ENCODE measurements at places on chromosomes 2 and 18.

GRCh38 chr2:23381084-23381483, 3.9 kb upstream of the KLHL29 start:
- DNase-seq: no peak

GRCh38 chr2:18432999-18433398, 127.5 kb downstream of the RDH14 start:
- DNase-seq: no peak

GRCh38 chr2:105744909-105745853, at the start of gene NCK2:
Gene NCK2, plus strand, starts transcription at chr2:105744912. Its CDS starts 110,152 bp downstream, at chr2:105855064.
- DNase-seq: no peak

GRCh38 chr2:47026748-47027534, 111.3 kb upstream of the MCFD2 start:
- DNase-seq: no peak

DNA sequence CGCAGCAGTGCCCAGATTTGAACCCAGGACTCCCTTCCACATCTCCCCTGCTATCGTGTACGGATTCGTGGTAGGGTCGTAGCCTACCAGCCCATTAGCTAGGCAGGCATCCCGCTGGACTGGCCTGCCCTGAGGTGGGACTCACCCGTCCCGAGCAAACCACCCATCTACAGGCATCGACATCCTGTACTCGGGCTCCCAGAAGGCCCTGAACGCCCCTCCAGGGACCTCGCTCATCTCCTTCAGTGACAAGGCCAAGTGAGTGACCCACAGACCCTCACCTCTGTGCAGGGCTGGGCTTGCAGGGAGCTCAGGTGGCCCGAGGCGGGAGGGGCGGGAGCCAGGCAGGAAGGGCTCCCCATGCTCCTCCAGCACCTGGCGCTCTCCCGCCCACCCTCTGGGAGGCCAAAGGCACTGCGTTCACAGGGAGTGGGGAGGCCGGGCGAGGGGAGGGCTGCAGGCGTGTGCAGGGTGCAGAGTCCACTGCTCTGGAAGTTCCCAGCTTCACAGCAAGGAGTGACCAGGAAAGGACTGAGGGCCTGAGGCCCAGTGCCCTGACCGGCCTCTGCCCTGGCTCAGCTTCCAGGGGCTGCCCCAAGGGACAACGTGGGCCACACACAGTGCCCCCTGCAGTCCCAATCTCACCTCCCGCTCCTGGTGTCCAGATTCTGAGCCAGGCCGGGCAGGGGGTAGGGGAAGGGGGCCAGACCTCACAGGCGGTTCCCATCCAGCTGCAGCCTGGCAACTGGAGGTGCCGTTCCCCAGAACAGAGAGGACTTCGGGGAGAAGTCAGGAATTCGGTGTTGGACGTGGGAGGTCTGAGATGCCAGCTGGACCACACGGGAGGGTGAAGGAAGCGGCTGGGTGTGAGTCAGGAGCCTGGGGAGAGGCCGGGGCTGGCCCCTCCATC, 5.4 kb downstream of the AGXT start:
- no peak for DNase-seq

- no peak for DNase-seq
Observed at GRCh38 chr2:235406430-235406829, 87.4 kb upstream of the AGAP1 start.

- no peak for DNase-seq
Observed at GRCh38 chr2:102126660-102127059, 15.9 kb upstream of the IL1R1 start.

- no peak for DNase-seq
Observed at GRCh38 chr18:68640861-68641260, 74.0 kb downstream of the TMX3 start.

DNA sequence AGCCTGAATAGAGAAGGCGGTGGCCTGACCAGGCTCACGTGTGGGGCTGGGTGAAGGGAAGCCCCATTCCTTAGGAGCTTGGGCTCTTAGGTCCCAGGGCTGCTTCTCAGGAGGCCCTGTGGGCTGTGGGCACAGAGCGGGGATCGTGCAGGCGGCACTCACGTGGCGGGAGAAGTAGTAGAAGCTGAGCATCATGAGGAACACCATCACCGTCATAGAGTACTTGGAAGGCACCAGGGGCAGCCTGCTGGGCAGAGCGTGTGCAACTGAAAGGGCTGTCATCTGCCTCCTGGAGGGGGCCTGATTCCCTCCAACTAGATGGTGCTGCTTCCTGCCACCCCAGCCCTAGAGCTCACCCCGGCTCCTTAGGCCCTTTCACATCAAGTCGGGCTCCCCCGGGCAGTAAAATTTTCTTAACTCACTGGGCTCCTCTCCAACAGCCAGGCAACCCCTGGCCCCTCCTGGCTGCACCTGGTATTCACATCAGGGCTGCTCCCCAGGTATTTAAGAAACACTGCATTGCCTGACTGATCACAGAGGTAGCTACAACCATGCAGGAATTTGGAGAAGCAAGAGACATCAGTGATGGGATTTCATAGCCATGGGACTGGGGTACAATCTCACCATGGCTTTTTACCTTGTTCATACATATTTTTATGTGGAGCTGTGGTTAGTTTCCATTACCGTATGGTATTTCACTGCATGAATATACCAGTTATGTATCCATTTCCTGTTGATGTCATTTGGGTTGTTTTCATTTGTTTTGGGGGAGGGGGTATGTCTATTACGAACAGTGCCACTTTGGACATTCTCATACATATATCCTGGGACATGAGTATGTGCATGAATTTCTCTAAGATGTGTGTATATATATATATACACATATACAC, 32.9 kb downstream of the CENPO start:
- no peak for DNase-seq

DNA sequence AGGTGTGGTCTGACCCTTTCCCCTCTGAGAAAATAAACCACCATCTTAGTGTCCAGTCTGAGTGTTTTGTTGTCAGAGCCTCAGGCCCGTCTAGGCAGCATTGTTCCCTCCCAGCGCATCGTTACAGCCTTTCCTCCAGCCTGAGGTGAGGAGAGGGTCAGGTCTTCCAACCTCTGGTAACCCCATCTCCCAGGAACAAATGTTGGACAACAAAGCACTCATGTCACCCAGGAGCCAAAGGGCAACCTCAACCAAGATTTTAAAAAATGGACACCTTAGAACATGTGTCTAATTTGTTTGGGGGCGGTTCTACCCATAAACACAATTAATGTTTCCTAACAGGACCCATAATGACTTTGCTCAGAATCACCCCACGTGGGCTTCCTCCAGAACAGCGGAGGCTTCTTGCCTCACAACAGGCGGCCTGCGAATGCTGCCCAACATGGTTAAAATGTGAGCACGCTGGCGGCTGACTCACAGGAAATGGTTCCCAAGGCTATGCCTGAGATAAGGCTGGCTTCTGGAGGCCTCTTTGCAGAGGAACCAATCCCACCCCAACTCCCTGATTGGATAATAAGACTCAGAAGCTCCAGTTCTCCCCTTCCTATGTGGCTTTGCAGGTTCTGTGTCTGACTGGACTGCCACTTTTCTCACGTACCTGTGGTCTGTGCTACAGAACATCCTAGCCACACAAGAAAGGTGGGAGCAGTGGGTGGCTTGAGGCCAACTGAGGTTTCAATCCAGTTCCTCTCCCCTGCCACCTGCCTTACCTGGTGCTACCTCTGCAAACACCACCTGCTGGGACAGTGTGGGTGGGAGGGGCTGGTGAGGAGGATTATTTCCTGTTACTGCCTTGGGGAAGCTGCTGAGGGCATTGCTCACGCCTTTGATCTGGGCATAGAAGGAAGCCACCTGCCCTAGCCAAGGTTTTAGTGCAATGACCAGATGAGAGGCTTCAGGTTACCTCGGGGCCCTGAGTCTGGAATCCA, 108.8 kb downstream of the B3GNT2 start:
- DNase-seq: no peak

- DNase-seq: peak; percentile 92
Observed at GRCh38 chr18:77062518-77063003, 70.0 kb downstream of the MBP start.

DNA sequence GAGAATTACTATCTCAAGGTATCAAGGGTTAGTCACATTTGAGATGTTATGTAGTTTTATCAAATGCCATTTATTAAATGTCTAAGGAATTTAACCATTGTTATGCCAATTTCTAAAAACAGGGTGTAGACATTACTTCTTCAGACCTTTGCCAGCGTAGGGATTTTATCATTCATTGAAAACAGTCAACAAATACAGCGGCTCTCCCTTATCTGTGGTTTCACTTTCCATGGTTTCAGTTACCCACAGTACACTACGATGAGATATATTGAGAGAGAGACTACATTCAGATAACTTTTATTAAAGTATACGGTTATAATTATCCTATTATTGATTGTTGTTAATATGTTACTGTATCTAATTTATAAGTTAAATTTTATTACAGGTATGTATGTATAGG, 234.7 kb downstream of the TMX3 start:
- no peak for DNase-seq

DNA sequence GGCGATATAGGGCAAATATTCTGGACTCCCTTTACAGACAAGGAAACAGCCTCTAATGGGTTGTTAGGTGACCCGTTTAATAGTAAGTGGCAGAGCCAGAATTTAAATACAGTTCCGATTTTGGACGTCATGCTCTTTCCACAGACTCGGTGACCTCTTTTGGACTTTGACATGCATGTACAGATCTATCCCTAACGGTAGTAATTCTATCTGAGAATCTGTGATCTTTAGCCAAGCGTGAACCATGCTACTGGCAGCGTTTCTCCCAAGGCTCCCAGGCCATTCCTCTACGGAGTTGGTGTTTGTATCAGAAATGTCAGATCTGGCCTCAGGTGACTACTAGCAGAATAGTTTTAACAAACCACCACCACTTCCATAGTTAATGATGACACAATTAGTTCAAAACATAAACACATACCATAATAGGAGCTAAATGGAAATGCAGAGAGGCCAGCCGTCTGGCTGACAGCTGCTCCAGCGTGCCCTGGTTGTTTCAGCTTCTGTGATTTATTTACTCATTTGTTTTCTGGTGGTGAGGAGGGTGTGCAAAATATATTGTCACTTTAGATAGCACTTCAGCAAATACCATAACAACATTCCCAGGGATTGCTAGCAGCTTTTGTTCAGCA, 304.6 kb upstream of the LYPD1 start:
- no peak for DNase-seq

GRCh38 chr2:9941196-9941995, 10.1 kb upstream of the GRHL1 start:
- no peak for DNase-seq

DNA sequence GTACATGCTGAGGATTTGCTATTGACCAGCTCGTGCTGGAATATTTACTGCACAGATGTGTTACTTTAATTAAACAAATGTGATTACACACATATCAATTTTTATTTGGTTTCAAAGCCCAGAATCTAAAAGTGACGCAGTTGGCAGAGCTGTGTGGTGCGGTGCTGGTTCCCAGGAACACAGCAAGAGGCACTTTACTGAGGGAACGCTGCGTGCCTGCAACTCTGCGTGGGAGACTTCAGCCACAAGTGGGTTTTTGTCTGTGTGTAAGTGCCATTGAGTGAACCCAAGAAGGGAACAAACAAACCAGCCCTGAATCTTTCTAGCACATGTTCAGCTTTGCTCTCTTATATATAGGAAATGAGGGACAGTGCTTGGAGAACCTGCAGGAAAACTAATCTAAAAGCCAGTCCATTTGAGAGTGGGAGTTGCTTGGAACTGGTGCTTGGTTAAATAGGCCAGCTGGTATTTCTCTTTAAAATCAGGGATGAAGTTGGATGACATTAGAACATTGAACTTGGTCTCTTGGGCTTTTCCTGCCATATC, 196.6 kb upstream of the CELF4 start:
- no peak for DNase-seq

DNA sequence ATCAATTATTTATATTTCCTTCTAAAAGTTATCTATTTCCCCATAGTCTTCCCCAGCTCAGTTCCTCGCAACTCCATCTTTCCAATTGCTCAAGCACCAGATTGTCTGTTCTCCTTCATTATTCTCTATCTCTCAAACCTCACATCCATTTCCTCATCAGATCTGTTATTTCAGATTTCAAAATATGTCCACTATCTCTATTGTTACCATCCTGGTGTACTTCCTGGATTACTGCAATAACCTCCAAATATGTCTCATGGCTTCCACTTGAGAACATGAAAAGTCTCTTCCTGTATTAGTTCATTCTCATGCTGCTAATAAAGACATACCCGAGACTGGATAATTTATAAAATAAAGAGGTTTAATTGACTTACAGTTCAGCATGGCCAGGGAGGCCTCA, 641.7 kb upstream of the ZEB2 start:
- DNase-seq: no peak

DNA sequence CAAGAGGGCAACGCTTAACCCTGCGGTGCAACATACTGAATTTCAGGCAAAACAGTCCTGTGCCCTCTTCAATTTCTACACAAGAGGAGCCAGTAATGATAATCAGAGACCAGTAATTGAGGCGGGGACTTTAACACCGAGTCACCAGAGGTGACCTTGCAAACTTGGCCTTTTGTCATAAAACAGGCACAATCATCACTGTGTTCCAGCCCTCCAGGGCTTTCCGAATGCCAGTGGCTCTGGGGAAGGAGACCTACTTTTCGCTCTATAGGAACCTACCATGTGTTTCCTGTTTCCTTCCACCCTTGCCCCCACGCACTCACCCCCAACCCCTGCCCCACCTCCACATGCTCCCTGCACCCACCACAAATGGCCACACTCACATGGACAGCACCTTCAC, 47.2 kb upstream of the LOXHD1 start:
- no peak for DNase-seq

- DNase-seq: no peak
Observed at GRCh38 chr2:165113414-165113813, 90.4 kb downstream of the SCN3A start.

DNA sequence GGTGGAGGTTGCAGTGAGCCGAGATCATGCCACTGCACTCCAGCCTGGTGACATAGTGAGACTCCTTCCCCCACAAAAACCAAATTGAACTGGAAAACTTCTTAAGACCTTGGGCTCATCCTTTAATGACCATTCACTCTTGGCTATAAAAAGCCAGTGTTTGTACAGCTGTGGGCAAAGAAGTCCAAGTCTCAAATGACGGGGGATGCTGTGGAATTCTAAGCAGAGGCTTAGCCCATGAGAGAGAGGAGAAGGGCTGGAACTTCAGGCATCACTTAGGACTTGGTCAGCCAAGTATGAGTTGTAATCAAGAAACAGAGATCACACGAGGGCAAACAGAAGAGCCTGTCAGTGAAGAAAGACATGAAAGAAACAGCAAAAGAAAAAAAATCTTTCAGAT, 79.3 kb upstream of the POU3F3 start:
- DNase-seq: no peak

DNA sequence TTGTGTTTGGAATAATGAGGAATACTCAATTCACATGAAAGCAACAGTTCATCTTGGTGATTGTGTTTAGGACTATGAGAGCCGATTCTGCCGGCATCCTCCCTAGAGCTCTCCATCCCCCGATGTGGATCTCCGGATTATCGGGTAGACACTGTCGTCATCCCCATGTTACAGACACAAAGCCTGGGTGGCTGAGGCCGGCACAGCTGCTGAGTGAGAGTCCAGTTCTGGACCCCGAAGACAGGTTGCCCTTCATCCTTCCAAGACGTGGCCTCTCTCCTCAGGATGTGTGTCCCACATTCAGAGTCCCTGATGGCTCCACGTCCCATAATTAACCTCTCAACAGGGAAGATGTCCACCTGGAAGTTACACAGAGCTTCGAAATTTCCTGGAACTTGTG, 129.3 kb downstream of the HDAC4 start:
- no peak for DNase-seq

- no peak for DNase-seq
Observed at GRCh38 chr2:50782543-50782942, 249.4 kb downstream of the NRXN1 start.

GRCh38 chr2:38601463-38602135, 1.1 kb downstream of the HNRNPLL start:
- no peak for DNase-seq

GRCh38 chr2:15136639-15137038, 424.5 kb downstream of the NBAS start:
- no peak for DNase-seq
